ENCODE measurements at places on chromosomes 2 and 18.
A peak's percentile ranks its signal among the peaks of the same experiment; 100 is the strongest.

- no peak for DNase-seq
These were observed 358.3 kb downstream of the ZNF521 start for GRCh38 chr18:24993628-24994027.

GRCh38 chr2:1791685-1792435 is 47.5 kb upstream of the PXDN start:
- no peak for DNase-seq

- DNase-seq, result no peak
These were observed 315.0 kb downstream of the PARD3B start for GRCh38 chr2:204860274-204860673.

- DNase-seq, result no peak
These were observed 122.1 kb downstream of the MGAT5 start for GRCh38 chr2:134375935-134376334.

GRCh38 chr2:175999283-175999819 is 2.7 kb downstream of the LNPK start:
- DNase-seq, result no peak

DNA sequence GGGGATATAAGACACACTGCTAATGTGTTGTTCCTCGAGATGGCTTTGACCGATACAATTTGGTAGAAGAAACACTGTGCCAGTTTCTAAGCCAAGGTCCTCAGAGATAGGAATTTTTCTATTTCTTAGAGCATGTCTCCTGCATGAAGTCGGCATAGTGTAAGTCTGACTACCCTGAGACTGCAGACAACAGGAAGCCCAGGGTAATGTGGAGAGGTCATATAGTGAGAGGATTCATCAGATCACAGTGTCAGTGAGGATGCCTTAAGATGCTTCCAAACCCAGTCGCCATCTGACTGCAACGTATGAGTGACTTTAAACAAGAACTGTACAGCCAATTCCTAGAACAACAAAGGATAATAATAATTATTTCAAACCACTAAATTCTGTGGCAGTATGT is 818.3 kb upstream of the GYPC start:
- no peak for DNase-seq

- peak; percentile 80 for DNase-seq
These were observed 125.3 kb downstream of the ZFP36L2 start for GRCh38 chr2:43100883-43101662.

- no peak for DNase-seq
These were observed at the start of gene FBLN7 for GRCh38 chr2:112138159-112139032. Gene FBLN7, plus strand, starts transcription at chr2:112138385. Its CDS starts 271 bp downstream, at chr2:112138656.

GRCh38 chr2:236985761-236986339 is 99.8 kb upstream of the COPS8 start:
- no peak for DNase-seq

GRCh38 chr18:12750076-12750714 is 47.4 kb downstream of the PSMG2 start:
- no peak for DNase-seq

DNA sequence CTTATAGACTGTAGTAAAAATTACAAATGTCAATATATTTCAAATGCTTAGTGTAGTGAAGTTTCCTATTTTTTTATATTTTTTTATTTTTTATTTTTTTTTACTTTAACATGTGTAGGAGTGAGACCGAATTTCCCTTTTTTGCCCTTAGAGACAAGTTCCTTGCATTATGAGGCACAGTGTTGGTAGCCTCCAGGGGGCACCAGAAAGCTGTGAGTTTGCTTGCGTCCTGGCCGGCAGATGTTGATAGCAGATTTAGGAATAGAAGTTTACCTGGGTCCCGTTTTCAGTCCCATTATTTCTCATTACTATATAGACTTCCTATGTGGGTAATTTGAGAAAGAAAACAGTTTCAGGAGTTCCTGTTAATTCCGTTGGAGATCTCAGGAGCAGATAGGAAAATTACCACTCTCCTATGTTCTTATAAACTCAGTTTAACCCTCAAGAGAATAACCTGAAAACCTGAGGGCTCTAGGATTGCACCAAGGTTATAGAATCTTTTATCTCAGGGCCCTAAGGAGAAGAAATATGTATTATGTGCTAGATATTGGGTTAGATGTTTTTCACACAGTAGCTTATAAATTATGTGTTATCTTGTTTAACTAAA is 157.5 kb upstream of the SESTD1 start:
- DNase-seq, result peak; percentile 54

- DNase-seq, result no peak
These were observed 271.5 kb upstream of the MMADHC start for GRCh38 chr2:149858901-149859634.

- no peak for DNase-seq
These were observed 34.8 kb downstream of the PTPRM start for GRCh38 chr18:7601936-7602335.

GRCh38 chr2:33373986-33374385 is 102.5 kb upstream of the RASGRP3 start:
- no peak for DNase-seq

DNA sequence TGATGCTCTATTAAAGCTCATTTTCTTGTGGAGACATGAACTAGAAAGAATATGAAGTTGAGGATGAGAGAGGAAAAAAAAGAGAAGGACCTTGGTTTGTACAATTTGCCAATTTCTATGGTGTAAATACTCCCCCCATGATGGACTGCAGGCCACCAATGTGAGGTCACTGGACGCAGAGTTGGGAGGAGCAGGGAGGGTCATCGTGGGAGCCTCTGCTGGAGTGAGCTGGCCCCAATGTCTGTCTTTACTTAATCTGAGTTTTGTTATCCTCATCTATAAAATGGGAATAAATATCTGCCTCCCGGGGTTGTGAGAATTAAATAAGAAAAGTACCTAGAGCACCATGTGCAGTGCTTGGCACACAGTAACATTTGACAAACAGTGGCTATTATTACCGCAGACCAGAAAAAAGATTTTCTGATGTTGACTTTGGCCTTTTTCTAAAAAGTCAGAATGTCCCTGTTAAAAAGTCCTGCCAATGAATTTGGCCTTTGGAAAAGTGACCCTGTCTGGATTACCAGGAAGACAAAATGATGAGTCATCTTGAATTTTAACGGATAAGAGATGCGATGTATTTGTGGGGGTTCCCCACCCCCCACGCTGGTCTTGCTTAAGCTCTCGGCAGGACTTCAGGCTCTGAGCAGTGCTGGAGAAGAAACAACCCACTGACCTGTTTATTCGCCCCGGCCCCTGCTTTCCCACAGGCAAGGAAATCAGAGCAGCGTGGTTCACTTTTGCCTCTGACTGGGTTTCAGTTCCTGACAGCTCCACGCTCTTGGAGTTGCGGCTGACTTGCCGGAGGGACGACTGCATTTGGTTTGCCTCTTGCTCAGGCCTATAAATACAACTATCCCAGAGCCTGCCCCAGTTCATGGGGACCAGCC is 50.3 kb upstream of the FOSL2 start:
- peak; percentile 43 for DNase-seq

DNA sequence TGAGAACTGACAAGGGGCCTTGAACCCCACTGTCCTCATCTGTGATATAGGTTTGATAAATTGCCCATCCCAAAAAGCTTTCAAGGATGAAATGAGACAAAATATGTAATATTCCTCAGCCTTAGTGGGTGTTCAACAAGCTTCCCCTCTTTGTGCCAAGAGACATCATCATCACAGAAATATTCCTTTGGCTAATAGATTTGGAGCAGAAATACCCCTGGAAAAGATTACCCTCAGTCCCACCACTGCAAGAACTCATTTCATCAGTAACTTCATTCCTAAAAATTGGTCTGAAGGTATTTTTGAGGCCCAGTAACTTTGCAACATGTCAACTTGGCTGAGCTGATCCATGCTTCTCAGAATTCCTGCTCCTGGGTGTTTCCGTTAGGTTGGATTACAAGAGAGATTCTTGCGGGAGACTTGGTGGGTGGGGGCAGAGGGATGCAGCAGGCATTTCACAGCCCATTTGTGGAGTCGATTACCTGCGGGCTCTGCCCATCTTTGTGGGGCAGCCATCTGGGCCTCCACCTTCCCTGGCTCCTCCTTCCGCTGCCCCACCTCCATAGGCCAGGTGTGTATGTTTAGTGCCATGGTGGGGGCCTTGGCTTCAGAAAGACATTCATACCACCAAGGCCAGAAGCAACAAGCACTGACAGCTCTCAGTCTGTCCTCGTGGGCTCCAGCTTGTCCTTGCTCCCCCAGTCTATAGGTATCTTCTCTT is 263.9 kb downstream of the GLI2 start:
- no peak for DNase-seq

DNA sequence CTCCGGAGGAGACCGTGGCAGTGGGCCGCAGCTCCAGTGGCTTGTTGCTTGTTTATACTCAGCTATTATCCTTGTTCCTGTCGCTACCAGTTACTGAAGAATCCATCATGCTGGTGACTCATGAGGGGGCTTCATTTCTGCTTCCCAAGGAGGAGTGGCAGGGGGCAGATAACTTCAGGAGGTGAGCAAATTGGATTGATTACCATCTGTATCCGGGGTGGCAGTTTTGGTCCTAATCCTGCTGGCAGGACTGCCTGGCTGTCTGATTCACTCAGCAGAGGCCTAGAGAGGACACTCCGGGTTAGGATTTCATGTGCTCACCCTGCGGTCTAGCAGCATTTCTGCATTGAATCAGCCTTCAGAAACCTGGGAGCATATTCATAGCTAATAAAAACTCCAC is 230.0 kb downstream of the ACTR3 start:
- no peak for DNase-seq

- DNase-seq, result no peak
These were observed 198.7 kb downstream of the RNF144A start for GRCh38 chr2:7115906-7116305.

- DNase-seq, result no peak
These were observed 31.3 kb downstream of the NIFK start for GRCh38 chr2:121705390-121705789.

DNA sequence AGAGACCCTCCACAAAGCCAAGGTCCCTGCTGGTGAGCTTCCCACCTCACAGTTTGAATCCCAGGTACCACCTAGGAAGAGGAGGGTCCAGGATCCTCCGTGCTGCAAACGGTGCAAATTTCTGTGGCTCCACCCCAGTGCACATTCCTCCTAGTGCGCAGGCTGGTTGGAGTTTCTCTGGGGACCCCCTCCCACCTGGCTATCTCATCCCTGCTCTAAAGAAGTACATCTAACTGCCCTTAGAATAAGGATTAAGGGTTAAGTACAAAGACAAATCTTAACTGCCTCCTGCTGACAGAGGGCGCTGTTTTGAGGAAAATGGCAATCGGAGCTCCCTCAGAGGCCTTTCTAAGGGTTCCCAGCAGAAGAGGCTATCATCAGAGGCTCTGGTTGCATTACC is 109.6 kb upstream of the FSIP2 start:
- no peak for DNase-seq

DNA sequence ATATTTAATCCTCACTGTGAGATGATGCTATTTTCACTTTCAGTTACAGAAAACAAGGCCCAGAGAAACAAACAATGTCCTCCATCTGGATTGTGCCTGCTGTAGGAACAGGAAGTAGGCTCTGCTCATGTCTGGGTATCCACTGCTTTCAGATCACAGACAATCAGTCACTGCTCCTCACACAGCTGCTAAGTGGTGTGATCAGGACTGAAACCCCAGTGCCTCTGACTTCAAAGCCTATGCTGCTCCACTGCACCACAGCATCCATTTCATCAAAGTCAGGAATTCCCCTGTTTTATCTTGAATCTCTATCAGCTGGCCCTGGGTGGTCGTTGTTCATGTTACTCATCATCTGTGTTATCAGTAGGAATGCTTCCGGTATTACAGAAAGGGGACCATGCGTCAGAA is 303.8 kb upstream of the TRIB2 start:
- DNase-seq, result no peak

DNA sequence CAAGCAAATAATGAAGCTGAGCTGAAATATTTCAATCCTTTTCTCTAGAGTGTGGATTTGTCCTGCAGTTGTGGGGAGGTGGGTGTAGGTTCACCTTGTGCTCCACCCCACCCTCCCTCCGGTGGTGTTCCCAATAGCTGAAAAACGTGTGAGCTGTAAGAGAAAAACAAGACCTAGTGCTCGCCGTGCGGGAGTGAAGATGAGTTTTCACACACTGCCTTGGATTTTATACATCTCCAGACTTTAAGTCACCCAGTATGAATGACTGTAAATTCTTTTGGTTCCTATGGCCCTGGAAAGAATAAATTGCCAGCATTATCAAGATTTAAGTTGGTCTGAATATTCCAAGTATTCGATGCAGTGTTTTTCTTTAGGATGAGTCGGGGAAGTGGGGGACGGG is 1.9 kb upstream of the SOX11 start:
- no peak for DNase-seq

GRCh38 chr2:147934881-147935620 is 85.5 kb downstream of the ORC4 start:
- no peak for DNase-seq

DNA sequence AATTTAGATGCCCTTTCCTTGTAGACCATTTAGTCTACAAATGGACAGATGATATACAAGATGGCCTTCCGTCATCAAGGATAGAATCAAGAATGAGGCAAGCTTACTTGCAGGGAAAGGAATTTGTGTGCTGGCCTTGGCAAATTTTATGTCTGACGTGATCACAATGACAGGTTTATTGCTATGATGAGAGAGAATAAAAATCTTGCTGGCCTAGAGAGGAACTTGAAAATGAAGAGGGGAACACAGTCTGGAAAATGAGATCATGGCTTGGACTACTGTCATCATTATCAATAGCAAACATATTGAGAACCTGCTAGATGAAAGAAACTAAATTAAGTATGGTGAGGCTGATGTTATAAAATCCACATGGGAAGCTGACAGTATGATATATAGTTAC is 66.0 kb downstream of the CSRNP3 start:
- no peak for DNase-seq

DNA sequence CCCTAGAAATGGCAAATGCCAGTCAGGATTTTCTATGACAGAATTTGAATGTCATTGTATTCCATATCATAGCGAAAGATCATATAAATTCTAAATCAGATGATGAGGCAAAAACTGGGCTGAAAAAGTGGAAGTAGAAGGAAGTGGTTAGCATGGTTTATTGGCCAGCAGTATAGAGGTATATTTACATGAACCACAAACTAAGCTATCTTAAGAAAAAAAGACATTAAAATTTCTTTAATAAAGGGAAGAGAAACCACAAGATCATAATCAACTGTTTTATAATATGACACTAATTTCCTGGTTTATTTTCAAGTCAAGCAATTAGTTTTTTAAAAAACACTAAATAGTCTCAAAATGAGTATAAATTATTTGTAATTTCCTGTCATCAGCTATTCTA is 123.2 kb upstream of the LRP1B start:
- no peak for DNase-seq

DNA sequence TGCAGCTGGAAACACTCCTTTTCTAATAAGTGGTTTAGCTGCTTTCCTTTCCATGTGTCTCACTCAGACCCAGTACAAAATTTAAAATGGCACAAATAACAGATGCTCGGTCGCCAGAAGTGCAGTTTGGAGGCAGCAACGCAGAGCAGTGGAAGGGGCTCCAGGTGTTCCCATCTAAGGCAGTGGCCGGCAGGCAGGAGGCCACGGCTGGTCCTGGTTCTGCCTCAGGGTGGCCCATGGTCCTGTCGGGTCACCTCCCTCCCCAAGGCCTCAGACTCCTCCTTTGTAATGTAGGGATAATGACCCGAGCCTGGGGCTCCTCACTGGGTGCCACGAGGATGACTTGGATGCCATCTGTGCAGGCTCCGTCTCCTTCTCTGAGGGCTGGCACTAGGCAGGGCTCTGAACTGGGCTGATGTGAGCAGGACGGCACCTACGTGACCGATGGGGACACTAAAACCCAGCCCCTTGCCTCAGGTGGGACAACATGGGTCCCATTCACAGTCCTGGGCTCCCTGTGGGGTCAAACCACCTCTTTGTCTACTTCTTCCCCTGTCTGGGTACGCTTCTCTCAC is 80.9 kb upstream of the SLC66A3 start:
- no peak for DNase-seq
